Epithelial cell of proximal tubule (primary cell): ENCODE measurements at places on chromosomes 16 and 17. TPM values are rescaled to one million over a fixed set of nuclear protein-coding genes. Genes with fewer than 3 reads are reported as not detected.

PRSS22 gene
- 9.5 and 11.1 TPM in 2 replicates for total RNA-seq

HMOX2 gene
- total RNA-seq: 75.9 and 105 TPM in 2 replicates

DNA sequence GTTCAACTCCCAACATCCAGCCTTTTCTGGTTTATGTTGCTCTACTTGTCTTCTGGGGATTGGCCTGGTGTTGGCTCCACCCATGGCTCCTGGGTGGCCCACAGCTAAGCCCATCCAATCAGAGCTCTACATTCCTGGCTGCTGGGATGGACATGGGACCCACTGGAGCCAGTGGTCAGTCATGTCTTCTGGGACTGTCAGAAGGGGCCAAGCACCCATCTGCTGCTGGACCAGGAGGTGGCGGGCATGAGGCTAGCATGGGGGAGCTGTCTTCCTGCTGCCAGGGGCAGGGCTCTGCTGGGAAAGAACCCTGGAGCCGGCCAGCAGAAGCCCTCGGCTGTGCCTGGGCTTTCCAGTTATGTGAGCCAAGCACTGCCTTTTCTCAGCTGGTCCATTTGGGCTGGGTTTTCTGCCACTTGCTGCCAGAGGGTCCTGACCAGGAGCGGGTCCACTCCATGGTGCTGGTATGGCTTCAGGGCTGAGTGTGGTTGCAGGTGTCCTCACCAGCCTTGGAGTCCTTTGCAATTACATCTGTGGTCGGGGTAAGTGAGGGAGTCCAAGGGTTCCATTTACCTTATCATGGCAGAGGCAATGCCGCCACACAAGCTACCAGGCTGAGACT is 17.4 kb upstream of the ZNF469 start:
- DNase-seq: no peak

DNA sequence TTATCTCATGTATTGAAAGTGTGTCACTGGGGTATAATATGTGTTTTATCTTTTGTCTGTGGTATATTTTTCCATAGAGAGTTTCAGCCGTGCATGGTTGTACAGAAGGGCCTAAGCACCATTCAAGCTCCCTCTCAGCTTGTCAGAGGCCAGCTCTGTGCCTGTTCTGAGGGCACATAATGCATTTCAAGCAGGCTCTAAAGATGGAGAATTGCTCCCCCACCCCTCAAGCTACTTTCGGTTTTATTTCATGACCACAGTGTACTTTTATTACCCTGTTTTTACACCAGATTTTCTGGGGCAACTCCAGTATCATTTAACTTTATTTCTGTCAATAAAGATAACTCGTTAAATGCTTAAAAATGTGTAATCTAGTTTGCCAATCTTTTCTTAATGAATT is 131.7 kb downstream of the SHISA6 start:
- no peak for DNase-seq

GRCh38 chr16:24524855-24525677 is 14.3 kb upstream of the RBBP6 start:
- DNase-seq: no peak

DNA sequence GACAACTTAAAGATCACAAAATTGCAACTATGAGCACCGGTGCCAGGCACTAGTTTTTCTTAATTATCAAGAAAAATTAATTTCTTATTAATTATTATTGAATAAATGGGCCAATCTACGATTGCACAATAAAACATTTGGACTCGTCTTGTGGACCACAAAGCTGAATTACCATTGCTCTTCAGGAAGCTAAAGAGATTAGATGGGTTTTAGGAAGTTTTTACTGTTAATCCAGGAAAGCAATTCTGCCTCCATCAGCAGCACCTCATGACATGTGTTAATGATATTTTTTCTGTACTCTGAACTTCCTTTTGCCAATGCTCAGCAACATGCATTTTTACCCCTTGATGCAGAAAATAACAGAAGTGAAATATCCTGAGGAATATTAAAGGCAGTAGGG is 37.9 kb downstream of the HS3ST3A1 start:
- DNase-seq: no peak
